Cortex of kidney (tissue), 1 donor: ENCODE measurements at places on chromosomes 1 and 21.

DNA sequence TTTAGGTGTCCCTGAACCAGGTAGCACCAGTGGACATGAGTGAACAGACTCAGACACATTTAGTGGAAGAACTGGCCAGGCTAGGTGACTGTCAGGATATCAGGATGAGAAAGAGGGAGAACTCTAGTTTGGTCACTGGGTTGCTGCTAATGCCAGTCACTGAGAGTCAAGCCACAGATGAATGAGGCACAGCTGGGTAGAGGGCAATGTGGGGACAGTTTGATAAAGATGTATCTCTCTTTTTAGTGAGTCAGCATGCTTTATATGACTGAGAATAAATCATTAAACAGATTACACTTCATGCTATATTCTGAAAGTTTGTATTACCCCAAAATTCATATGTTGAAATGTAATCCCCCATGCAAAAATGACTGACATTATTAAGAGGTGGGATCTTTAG is 87.1 kb downstream of the SELENOF start:
- DNase-seq: no peak

GRCh38 chr1:230098723-230099122 is 31.7 kb downstream of the GALNT2 start:
- DNase-seq: no peak

GRCh38 chr1:44512313-44512885 is 107.3 kb downstream of the RNF220 start:
- DNase-seq: no peak

GRCh38 chr1:176880955-176881595 is 283.4 kb downstream of the ASTN1 start:
- DNase-seq: no peak

GRCh38 chr1:221105578-221105977 is 226.3 kb downstream of the HLX start:
- DNase-seq: no peak

- no peak for DNase-seq
Measured at GRCh38 chr1:153261281-153262069, 2.0 kb downstream of the LORICRIN start.

GRCh38 chr1:227257964-227258363 is 60.3 kb downstream of the CDC42BPA start:
- no peak for DNase-seq

- no peak for DNase-seq
Measured at GRCh38 chr21:24014381-24014780, 1592.9 kb downstream of the MRPL39 start.
